ENCODE measurements at places on chromosomes 1 and 21. TPM values are rescaled to one million over a fixed set of nuclear protein-coding genes. Genes with fewer than 3 reads are reported as not detected.

The SPRR4 gene
- not detected for total RNA-seq

The LCK gene
- total RNA-seq: not detected

The HEYL gene
- 3.4 TPM for total RNA-seq

The KRTAP12-2 gene
- total RNA-seq: not detected

The MPL gene
- total RNA-seq: not detected

The SLAMF1 gene
- not detected for total RNA-seq
